ENCODE measurements at places on chromosomes 7 and 10.

GRCh38 chr10:79112881-79113431 lies 44.2 kb downstream of the ZMIZ1 start:
- no peak for DNase-seq

- DNase-seq: no peak
Measured at GRCh38 chr10:11208908-11209829, 191.5 kb downstream of the CELF2 start.

GRCh38 chr7:35805876-35806275 lies 5.0 kb downstream of the SEPTIN7 start:
- DNase-seq: no peak

DNA sequence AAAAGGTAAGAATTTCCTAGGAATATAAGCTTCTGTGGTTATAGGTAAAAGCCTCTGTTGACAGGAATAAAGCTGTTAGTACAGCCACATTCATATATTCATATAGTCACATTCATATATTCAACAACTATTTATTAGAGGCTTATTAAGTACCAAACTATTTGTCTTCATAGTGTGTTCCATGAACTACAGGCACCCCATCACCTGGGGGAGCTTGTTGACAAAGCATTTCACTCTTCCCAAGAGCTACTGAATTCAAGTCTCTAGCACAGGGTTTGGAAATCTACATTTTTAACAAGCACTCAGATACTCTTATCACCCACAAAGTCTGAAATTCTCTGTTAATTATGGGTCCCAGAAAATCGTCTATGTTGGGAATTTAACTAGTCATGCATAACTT lies 110.6 kb downstream of the RNLS start:
- no peak for DNase-seq

- no peak for DNase-seq
Measured at GRCh38 chr10:64506963-64507362, 985.8 kb downstream of the REEP3 start.

- no peak for DNase-seq
Measured at GRCh38 chr10:3502673-3503072, 282.3 kb downstream of the KLF6 start.

GRCh38 chr7:3283130-3283704 lies 17.8 kb upstream of the SDK1 start:
- DNase-seq: no peak

DNA sequence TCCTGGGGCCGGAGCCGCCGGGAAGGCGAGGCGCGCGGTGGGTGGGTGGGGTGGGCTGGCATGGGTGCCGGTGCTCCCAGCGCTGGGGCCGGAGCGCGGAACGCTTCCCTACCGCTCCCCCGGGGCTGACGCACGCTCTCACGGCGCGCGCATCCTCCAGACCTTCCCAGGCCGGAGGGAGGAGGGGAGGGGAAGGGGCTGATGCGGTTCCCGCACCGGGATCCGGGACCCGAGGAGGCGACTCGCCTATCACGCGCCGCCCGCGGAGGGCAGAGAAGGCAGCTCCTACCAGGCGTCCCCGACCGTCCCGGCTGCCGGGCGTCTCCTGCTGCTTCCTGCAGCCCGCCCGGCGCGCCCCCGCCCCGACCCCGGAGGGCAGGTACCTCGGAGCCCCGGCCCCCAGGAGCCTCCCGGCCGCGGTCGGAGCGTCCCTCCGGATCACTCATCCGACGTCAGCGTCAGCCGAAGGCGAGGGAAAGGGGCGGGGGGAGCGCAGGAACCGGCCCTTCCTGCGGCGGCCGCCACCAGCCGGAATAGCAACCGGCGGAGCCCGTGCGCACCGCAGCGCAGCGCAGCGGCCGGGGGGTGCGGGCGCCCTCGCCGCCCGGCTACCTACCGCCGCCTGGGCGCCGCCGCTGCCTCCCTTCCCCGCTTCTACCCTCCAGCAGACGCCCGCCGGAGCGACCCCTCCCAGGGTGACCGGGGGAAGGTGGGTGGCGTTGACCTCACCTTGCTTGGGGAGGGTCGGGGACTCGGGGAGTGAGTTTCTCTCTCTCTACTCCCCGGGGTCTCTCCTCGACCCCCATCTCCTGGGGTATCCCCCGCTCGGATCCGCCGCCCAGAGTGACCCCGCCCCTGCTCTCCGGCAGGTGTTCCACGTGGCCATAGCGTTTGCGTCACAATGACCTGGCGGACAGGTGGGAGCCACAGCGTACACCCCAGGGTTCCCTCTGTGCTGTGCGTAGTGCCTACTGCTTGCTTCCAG lies at the start of gene ICA1:
Gene ICA1 (minus strand): TSS at position 457 of the 985 bp plus-strand sequence. CDS start 26,241 bp downstream, outside the sequence.
- no peak for DNase-seq

DNA sequence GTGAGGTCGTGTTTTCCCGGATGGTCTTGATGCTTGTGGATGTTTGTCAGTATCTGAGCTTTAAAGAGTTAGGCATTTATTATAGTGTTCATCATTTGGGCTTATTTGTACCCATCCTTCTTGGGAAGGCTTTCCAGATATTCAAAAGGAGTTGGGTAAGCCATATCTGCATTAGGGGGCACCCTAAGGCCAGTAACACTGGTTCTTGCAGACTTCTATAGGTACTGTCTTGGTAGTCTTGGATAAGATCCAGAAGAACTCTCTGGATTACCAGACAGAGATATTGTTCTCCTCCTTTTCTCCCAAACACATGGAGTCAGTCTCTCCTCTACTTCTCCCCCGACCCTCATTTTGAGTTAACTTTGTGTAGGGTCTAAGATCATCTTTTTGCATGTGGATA lies 92.8 kb downstream of the SDK1 start:
- no peak for DNase-seq
